ENCODE measurements at places on chromosomes 3 and 15.

DNA sequence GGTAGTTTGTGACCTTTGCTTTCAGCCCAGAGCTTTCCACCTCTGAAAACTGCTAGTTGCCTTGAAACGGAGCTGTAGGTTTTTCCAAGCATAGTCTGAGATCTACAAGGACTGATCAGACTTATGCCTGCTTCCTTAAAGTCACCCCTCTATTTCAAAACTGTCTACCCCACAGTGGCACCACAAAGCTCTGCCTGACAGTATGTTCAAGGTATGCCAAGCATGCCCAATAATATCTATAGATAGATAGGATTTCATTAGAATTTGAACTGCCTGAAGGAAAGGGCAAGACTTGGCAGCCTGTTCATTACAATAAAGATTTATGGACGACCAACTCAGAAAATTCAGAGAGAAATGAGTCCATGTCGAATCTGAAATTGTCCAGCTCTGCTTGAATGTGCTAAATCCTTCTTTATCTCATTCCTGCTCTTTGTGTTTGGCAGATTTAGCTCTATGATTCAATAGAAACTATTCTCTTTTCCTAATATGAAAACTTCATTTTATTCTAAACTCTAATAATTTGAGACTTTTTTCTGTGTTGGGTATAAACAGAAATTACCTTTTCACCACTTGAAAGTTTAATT is 227.6 kb upstream of the TBC1D5 start:
- no peak for DNase-seq

DNA sequence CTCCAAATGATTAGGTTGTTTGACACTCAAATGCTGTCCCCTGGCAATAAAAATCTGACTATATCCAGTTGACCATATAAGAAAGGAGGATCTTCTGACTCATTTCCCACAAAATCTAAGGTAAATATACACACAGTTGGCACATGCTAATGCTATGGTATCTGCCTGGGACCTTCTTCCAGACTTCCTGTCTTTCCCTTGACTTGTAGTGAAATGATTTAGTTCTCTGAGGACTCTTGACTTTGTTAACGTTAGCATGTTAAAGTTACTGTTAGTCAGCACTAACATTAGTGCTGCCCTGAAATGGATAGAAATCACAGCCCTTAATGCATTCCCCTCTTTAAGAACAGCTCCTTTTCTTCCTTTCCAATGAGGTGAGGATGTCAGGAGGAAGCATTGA is 124.3 kb upstream of the LSAMP start:
- no peak for DNase-seq

GRCh38 chr3:14239940-14240339 is 61.3 kb downstream of the LSM3 start:
- no peak for DNase-seq

GRCh38 chr15:52441841-52442240 is 86.8 kb downstream of the MYO5A start:
- DNase-seq: no peak

DNA sequence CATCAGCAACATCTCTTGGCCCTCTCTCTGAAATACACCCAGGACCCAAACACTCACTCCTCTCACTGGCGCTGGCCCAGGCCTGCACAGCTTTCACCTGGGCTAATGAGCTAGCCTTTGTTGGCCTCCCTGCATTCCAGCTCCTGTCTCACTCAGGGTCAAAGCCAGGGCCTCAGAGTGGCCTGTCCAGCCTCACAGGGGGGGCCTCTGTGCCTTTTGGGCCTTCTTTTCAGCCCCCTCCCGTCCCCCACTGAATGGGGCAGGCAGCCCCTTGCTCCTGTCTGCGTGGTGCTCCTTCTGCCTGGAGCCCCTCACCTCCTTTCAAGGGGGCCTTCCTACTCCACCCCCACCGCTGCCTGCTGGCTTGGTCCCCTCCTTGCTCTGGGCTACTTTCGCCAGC is 59.0 kb upstream of the PRR23E start:
- no peak for DNase-seq

GRCh38 chr3:71784914-71785531 is at the start of gene PROK2:
PROK2 (minus strand) TSS chr3:71785148; CDS start chr3:71785052, 96 bp downstream.
- peak; percentile 3 for DNase-seq

GRCh38 chr3:129160891-129161859 is at the start of gene ISY1:
ISY1 (minus strand) TSS chr3:129161063; CDS start chr3:129160975, 88 bp downstream.
- peak; percentile 74 for DNase-seq

- no peak for DNase-seq
Measured at GRCh38 chr3:69385723-69386555, at the start of gene FRMD4B. FRMD4B (minus strand) TSS chr3:69386088; CDS start chr3:69385989, 99 bp downstream.

- DNase-seq: no peak
Measured at GRCh38 chr15:37793851-37794250, 140.6 kb upstream of the TMCO5A start.

DNA sequence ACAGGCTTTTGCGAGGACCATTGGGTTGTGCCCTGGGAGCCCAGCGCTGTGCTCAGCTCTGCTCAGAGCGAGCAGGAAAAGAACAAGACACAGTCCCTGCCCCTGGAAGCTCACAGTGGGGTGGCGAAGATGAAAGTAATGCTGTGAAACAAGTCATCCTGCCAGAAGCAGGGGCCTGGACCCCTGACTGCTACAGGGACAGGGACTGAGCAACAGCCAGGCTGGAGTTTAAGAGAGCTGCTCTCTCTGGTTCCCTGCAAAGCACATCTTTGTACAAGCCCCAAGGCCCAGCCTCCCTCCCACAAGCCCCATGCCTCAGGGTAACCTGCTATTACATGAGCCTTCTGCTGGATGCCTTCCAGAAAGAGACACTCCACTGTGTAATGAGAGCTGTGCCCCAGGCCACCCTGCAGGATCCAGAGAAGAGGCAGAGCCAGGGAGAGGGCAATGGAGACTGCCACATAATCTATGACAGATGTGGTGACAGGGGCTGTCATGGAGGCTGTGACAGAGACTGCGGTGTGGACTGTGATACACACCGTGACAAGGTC is 7.1 kb upstream of the HCN4 start:
- no peak for DNase-seq

DNA sequence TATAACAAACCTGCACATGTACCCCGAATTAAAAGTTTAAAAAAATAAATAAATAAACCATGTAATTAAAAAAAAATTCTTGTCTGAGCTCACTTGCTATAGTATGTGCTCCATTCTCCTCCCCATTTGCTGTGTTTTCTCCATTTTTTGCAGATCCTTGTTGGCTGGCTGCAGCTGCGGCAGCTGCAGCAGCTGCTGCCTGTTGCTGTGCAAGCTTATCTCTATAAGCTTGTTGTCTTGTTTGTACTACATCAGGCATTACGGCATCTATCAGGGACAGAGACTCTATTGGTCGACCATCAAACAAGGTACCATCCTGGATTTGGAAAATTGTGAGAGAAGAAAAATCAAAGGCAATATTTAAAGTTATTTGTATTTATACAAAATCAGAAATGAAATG is 145.9 kb downstream of the TBL1XR1 start:
- no peak for DNase-seq

- no peak for DNase-seq
Measured at GRCh38 chr15:45259796-45260195, 7.8 kb downstream of the SLC28A2 start.

DNA sequence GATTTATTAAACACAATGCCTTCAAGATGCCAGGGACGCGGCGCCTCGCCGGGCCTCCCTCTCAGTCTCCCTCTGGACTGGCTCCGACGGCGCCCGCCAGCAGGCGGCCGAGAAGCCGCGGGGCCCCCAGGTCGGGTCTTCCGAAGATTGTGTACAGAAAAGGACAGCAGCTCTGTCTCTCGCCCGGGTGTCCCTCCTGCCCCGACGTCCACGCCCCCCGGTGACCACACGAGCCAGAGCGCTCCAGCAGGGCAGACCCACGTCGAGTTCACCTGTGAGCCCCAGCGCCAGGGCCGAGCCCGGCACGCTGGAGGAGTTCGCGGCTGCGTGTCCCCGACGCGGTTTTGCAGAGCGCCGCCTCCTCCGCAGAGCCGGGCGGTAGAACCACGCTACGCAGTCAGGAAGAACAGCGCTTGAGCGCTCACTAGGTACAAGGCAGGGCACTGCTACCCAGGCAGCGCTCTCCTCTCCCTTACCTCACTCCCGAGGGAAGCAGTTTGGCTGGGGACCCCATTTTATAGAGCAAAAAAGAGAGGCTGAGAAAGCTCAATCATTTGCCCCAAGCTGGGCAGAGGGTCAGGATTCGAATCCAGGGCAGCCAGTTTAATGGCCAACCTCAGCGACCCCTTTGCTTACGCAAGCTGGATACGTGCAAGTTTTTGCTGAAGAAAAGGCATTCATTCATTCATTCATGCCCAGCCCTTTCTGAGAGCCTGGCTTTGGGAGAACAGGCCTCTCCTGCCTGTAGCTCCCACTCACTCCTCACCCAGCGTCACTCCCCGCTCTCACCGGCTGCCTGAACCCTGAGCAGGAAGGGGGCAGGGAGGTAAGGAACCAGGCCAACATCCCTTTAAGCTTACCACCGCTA is 3.0 kb upstream of the TLE3 start:
- peak; percentile 52 for DNase-seq

DNA sequence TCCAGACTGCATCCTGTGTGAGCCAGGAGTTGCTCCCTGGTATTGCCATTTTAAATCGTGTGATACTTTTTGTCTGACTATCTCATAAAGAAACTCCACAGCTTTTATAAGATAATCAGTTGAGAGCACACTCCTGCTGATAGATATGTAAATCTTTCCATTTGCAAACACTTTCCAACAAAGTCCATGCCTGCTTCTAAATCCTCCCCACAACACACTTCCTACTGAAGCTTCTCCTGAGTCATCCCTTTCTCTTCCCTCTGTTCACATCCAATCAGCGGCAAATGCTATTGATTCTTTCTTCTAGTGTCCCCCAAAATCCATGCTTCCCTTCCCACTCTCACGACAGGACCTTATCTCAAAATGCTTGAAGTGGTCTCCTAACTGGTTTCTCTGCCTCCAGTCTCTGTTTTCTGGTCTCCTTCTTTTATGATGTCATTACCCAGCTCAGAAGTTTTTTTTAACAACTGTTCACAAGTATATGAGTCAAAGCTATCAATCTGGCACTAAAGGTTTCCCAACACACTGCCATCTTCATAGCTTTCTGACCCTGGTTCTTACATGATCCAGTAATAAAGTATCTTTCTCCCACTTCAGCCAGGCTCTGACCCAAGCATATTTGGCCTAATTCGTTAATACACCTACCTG is 4.5 kb upstream of the WWTR1 start:
- DNase-seq: no peak

GRCh38 chr3:195416795-195417194 is 26.0 kb downstream of the ACAP2 start:
- no peak for DNase-seq

DNA sequence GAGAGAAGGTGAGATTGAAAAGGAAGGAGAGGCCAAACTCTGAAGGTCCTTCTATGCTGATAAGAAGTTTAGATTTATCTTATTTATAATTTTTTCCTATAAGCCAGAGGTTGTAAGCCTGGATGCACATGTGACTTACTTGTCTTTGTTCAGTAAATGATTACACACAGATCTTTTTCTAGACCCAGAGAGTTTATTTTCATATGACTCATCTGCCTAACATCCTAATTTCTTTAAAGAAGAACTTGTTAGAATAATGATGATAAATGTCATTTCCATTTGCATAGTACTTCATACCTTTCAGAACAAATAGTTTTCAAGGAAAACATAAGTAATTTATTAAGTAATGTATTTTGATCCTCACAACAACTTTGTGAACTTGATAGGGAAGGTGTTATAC is 434.8 kb upstream of the DPH6 start:
- no peak for DNase-seq

DNA sequence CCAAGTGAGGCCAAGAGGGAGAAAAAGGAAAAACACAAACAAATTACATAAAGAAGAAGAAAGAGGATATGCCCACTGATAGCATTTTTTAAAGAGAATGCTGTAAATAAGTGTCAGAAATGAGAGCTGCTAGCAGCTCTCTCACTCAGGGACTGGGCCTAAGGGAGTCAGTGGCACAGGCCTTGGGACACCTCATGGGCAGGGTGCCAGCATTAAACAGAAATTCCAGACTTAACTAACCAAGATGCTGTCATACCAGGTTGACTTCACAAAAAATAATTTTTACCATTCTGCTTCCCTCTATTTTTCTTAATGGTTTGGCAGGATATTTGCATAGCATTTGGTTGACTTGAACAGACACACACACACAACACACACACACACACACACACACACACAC is 92.3 kb upstream of the ADAMTSL3 start:
- DNase-seq: no peak

GRCh38 chr3:23174426-23175039 is 28.6 kb upstream of the UBE2E2 start:
- no peak for DNase-seq

DNA sequence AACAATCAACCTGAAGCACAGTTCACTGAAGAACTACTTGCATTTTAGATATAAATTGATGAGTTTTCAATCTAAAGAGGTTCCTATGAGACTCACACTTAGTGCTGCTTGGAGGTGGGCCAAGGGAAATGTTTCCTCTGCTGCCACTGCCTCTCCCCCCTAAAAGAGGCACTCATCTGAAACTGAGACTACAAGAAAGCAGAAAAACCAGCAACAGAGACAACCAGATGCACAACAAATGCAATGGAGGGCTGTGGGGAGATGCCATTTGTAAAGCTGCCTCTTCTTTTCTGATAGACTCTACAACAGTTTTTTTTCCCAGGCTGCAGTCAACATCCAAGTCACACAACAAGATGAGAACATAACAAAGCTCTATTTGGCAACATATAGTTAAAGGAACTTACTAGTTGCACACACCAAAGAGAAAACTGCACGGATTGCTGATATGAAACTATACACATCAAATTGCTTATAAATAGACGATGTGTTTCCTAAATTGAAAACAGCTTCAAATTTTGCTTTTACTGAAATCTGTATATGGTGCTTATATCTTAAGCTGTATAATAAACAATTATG is 11.0 kb downstream of the TSPAN3 start:
- DNase-seq: no peak

- no peak for DNase-seq
Measured at GRCh38 chr3:106862067-106862466, 515.2 kb upstream of the CCDC54 start.

- DNase-seq: no peak
Measured at GRCh38 chr3:123039178-123039577, 11.6 kb upstream of the SEMA5B start.

GRCh38 chr3:63015614-63016309 is 140.5 kb upstream of the CADPS start:
- DNase-seq: no peak

GRCh38 chr15:41895491-41895890 is 1.6 kb upstream of the SPTBN5 start:
- no peak for DNase-seq

- peak; percentile 74 for DNase-seq
Measured at GRCh38 chr15:70492240-70493177, 270.8 kb downstream of the UACA start.

GRCh38 chr3:153843994-153844393 is 277.2 kb upstream of the ARHGEF26 start:
- DNase-seq: no peak
